ENCODE measurements at places on chromosomes 4 and X.

- no peak for DNase-seq
These were observed 1.2 kb downstream of the AKAP17A start for GRCh38 chrX:1592470-1593142.

- DNase-seq: peak; percentile 95
These were observed 22.0 kb downstream of the SPARCL1 start for GRCh38 chr4:87506974-87507701.

GRCh38 chrX:47749185-47749967, 87.3 kb upstream of the ZNF81 start:
- DNase-seq: no peak

- no peak for DNase-seq
These were observed 89.5 kb upstream of the TRPC3 start for GRCh38 chr4:122041312-122041711.

GRCh38 chr4:27701606-27702005, 841.0 kb downstream of the STIM2 start:
- no peak for DNase-seq

DNA sequence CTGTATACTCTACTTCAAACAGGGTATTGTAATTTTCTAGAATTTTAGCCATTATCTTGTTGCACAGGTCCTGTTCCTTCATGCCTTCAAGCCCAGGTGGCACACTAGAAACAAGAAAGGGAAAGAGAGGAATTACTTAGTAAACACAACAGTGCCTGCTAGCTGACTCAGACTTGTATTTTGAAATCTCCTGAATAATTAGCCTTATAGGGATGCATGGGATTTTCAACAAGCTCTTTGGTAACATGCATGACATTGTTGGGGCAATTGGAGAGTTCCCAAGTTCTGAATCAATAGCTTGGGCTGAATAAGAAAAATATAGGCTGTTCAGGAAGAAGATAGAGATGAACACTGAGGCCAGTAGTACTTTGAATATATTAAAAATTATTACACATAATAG, 118.8 kb downstream of the FAM13A start:
- peak; percentile 69 for DNase-seq

- DNase-seq: no peak
These were observed 8.9 kb upstream of the GSX2 start for GRCh38 chr4:54090804-54091623.

- no peak for DNase-seq
These were observed 54.4 kb upstream of the HGFAC start for GRCh38 chr4:3387154-3387942.

DNA sequence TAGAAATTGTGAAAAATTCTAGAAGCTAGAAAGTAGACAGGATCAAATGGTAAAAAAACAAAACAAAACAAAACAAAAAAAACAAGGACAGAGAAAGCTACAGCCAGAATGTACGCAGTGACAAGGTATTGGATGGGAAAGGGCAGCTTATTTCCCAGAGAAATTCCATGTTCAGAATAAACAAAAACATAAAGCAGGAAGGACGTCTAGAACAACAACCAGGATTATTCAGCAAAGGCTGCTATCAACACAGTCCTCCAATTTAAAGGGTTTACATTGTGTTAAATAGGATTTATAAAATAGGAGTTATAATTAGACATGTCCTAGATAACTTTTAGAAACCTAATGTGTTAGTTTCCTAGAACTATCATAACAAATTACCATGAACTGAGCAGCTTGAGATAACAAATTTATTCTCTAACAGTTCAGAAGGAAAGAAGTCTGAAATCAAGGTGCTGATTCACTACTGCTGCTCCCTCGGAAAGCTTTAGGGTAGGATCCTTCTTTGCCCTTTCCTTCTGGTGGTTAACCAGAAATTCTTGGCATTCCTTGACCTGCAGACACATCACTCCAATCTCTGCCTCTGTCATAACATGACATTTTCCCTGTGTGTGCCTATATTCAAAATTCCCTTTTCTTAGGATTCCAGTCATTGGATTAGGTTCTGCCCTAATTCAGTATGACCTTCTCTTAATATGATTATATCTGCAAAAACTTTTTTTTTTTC, 175.6 kb downstream of the SNCA start:
- DNase-seq: no peak

GRCh38 chr4:102637391-102637790, 123.4 kb downstream of the MANBA start:
- DNase-seq: no peak

GRCh38 chr4:75723163-75724065, 963 bp upstream of the USO1 start:
- peak; percentile 26 for DNase-seq

- DNase-seq: no peak
These were observed 108.4 kb downstream of the AFF1 start for GRCh38 chr4:87042986-87043820.

- no peak for DNase-seq
These were observed 480.1 kb upstream of the GALNT7 start for GRCh38 chr4:172688534-172688933.

- DNase-seq: no peak
These were observed 448 bp upstream of the TBC1D8B start for GRCh38 chrX:106802063-106802387.

GRCh38 chr4:87840149-87840548, 7.4 kb downstream of the MEPE start:
- DNase-seq: no peak

DNA sequence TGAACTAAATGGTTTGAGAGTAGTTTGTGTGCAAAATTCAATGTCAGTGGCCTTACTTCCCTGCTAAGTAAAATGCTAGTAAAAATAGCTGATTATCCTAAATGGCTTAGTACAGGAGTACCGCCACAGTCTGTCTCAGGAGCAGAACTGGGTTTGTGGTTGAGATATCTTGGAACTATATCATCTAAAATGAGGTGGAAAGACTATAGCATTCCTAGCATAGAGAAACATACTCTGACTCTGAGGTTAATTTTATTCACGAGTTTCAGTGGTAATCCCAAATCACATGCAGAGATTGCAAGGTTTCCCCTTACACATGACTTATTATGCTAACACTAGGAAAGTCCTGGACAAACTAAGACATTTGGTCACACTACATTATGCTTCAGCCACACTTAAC, 70.4 kb downstream of the OR13H1 start:
- DNase-seq: no peak

GRCh38 chr4:51906167-51906958, 63.4 kb downstream of the DCUN1D4 start:
- no peak for DNase-seq

DNA sequence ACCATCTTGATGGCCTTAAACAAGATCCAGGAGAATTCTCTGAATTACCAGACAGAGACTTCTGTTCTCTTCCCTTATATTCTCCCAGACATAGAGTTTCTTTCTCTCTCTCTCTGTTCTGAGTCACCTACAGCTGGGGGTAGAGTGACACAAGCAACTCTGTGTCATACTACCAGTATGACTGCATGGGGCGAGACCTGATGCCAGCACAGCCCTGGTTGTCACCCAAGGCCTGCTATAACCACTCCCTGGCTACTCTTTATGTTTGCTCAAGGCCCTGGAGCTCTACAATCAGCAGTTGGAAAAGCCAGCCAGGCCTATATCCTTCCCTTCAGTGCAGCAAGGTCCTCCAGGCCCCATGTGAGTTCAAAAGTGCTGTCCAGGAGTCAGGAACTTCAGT, 114.2 kb upstream of the TENT5D start:
- DNase-seq: no peak

GRCh38 chrX:56793112-56793430, 64.0 kb downstream of the NBDY start:
- DNase-seq: no peak

- no peak for DNase-seq
These were observed 85.7 kb downstream of the F11 start for GRCh38 chr4:186351668-186352194.

GRCh38 chr4:56112377-56112776, 163.6 kb downstream of the CEP135 start:
- no peak for DNase-seq

- no peak for DNase-seq
These were observed 98.6 kb upstream of the NR3C2 start for GRCh38 chr4:148540622-148541326.

- DNase-seq: no peak
These were observed 21.8 kb downstream of the RPS6KA3 start for GRCh38 chrX:20244931-20245330.

DNA sequence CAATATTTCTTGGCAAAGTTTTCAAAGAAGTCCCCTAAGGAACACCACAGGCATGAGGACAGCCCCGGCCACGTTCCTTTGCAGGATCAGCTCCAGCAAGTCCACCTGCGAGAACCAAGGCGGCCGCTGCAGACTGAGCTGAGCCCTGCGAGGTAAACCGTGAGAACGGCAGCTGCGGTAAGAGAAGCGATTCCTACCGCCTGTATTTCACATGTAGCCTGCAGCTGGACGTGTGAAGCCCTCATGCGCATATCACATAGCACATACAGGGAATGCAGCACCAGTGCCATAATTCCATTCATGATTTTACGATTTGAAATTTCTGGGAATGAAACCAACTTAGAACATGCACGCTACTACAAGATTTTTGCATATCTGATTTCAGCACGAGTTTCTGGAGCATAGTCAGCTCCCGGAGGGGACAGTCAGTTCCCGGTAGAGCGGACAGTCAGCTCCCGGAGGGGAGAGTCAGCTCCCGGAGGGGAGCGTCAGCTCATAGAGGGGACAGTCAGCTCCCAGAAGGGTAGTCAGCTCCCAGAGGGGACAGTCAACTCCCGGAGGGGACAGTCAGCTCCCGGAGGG, 41.7 kb downstream of the FGFRL1 start:
- peak; percentile 85 for DNase-seq

- DNase-seq: no peak
These were observed 91.1 kb upstream of the TBL1X start for GRCh38 chrX:9373789-9374188.

- no peak for DNase-seq
These were observed 90.6 kb upstream of the STOX2 start for GRCh38 chr4:183814461-183814860.

- DNase-seq: no peak
These were observed 116.9 kb downstream of the STPG2 start for GRCh38 chr4:98026362-98026761.
